ENCODE measurements at places on chromosomes 13 and 19.

GRCh38 chr13:23105051-23105450 lies 75.7 kb upstream of the SGCG start:
- no peak for DNase-seq

DNA sequence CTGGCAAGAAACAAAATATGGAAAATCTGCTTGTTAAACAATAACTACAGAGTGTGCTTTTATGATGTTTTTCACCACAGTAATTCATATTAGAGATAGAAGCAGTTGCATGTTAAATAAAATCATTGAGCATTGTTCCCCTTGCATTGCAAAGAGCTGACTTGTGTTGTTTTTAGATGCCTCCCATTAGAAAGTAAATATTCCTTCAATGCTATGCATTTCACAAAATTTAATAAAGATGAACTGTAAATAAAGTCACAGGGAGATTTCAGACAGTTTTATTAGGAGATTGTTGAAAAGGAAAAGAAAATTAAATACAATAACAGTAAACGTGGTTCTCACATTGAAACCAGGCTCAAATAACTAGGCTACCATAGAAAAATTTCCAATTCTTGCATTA lies 429.3 kb downstream of the DACH1 start:
- DNase-seq: no peak

- peak; percentile 90 for DNase-seq
Measured at GRCh38 chr19:5987077-5987818, 9.3 kb upstream of the RANBP3 start.

GRCh38 chr13:19089315-19089714 lies 92.3 kb downstream of the TUBA3C start:
- no peak for DNase-seq

DNA sequence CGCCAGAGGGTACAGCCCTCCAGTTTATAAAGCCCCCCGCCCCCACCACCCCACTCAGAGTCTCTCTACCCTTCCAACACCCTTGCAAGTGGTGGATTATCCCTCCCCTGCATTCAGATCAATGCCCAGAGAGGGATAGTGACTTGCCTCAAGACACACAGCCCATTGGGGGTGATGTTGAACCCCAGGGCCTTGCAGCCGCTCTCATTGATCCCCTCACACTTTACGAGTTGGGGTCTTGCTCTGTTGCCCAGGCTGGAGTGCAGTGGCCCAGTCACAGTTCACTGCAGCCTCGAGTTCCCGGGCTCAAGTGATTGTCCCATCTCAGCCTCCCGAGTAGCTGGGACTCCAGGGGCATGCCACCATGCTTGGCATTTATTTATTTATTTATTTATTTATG lies 11.2 kb downstream of the TLE2 start:
- DNase-seq: no peak

GRCh38 chr19:371501-372168 lies 27.0 kb upstream of the MIER2 start:
- DNase-seq: no peak

DNA sequence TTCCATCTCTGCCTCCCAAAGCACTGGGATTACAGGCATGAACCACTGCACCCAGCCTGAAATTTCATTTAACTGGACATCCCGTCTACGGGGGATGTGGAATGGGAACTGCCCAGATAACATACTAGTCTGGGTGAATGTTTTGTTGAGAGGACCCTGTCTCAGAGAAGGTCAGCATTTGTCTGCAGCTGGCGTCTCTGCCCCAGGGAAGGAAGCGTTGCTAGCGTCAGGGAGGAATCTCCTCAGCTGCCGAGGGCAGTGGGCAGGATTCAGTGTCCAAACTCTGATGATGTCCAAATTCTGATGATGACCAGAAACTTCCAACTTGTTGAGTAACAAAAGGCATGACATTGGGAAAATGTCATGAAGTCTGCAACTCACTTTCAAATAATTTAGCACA lies 3.1 kb downstream of the NXNL1 start:
- DNase-seq: no peak

- DNase-seq: no peak
Measured at GRCh38 chr13:50598338-50598737, 245.2 kb downstream of the DLEU7 start.

DNA sequence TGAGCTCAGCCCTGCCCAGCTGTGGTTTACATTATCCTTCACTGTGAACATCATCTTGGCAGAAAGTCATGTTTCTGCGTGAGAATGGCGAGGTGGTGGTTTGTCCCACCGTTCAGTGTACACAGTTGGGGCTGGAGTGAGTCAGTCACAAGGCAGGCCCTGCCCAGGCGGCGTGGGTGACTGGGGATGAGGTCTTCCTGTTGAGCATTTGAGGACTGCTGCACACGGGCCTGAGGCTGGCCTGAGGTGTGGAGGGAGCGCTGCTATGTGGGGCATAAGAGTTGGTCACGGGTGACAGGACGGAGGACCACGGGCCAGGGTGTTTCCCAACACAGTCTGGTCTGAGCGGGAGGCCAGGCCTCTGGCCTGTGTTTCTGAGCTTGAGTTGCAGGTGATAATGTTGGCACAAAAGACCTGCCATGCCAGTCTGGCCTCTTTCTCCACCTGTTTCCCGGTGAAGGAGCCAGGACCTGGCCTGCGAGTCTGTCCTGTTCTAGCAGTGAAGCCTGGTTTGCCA lies 13.4 kb upstream of the C19orf33 start:
- DNase-seq: no peak

DNA sequence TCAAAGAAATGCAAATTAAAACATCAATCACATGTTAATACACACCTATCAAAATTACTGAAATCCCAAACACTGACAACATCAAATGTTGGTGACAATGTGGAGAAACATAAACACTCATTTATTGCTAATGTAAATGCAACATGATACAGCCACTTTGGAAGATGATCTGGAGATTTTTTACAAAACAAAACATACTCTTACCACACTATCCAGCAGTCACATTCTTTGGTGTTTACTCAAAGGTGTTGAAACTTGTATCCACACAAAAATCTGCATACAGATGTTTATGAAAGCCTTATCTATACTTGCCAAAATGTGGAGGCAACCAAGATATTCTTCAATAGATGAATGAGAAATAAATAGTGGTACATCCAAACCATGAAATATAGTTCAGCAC lies 1219.5 kb upstream of the PCDH20 start:
- no peak for DNase-seq

GRCh38 chr13:101382701-101383100 lies 33.6 kb downstream of the NALCN start:
- no peak for DNase-seq

DNA sequence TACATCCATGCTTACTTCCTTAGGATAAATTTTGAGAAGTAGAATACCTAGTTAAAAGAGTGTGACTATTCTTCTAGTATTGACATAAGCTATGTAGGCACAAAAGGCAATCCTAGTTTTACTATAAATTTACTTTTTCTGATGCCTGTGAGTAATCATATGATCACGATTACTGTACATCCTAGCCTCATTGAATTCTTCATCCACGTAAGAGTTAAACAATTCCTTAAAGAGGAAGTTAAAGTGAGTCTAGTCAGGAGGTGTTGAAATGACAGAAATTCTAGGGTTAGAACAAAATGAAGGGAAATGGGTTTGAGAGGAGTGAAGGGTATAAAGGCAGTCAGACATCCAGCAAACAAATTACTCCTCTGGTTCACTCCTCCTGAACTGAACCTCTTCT lies at the start of gene ACOD1:
Gene ACOD1 (plus strand): TSS at position 363 of the 400 bp plus-strand sequence. CDS start 48 bp downstream, outside the sequence.
- DNase-seq: no peak

DNA sequence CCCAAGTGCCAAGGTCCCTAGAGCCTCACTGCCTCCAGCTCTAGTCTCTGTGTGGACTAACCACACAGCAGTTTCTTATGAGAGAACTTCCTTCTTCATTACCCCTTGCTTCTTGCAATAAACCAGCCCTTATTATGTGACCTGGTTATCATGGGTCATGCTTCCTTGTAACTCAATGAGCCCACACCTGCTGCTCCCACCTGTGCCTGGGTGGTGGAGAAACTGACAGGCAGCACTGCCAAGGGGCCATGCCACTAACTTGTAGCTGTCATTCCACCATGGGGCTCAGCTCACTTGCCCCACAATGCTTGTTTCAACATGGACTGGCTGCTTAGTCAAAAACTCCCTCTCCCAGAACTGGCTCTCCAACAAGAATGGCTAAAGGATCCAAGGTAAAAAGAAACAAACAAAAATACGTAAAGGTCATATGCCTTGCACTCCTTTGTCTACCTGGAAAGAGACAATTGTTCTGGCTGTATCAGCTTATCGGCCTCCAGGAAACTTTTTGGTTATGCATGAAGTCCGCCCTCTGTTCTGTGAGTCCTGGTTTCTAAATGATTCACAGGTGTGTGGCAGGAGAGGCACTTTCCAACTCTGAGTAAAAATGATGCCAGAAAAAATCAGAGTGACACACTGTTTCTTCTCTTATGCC lies 446.4 kb downstream of the COG6 start:
- no peak for DNase-seq

DNA sequence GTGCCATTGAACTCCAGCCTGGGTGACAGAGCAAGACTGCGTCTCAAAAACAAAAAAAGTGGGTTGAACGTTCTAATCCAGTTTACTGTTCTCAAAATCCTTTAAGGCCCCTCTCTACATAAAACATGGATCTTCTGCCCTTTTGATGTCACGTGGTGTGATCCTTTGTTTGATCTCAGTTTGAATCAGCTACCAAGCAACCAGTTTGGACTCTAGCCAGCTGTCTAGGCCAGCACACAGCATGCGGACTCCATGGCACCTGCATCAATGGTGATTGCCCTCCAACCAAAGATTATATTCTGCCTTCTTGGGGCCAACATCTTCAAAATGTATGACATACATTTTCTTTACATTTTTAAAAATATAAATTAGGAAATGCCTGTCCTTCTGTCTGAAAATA lies 365.4 kb downstream of the NDFIP2 start:
- DNase-seq: peak; percentile 3

DNA sequence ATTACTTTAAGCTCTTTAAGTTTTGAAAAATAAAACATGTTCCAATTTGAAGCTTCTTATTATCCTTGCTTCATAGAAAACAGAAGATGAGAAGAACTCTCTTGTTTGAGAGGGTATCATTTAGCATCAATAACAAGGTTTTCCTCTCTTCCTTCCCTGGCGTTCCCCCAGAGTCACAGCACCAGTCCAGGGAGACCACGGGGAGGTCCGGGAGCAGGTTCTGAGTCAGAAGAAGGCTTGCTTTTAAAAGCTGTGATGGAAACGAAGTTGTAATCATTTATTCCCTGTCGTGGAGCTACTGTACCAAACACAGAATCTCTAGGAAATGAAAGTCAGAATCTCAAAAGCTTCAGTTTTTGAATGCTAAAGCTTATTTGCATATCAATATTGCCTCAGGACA lies 174.0 kb upstream of the LSM14A start:
- no peak for DNase-seq

GRCh38 chr19:19747357-19748220 lies 14.7 kb upstream of the ZNF14 start:
- DNase-seq: no peak

GRCh38 chr13:30151388-30151787 lies 156.0 kb downstream of the KATNAL1 start:
- no peak for DNase-seq

DNA sequence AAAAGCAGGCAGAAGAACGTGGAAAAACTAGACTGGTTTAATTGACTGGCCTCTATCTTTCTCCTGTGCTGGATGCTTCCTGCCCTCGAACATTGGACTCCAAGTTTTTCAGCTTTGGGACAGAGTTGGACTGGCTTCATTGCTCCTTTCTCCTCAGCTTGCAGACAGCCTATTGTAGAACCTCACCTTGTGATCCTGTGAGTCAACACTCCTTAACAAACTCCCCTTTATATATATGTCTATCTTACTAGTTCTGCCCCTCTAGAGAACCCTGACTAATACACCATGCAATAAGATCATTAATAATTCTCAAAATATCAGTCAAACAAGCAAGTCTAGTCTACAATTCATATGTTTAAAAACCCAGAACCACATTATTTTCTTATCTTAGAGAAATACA lies 662.4 kb downstream of the TBC1D4 start:
- DNase-seq: no peak

- no peak for DNase-seq
Measured at GRCh38 chr13:22040810-22041364, 370.0 kb downstream of the FGF9 start.

DNA sequence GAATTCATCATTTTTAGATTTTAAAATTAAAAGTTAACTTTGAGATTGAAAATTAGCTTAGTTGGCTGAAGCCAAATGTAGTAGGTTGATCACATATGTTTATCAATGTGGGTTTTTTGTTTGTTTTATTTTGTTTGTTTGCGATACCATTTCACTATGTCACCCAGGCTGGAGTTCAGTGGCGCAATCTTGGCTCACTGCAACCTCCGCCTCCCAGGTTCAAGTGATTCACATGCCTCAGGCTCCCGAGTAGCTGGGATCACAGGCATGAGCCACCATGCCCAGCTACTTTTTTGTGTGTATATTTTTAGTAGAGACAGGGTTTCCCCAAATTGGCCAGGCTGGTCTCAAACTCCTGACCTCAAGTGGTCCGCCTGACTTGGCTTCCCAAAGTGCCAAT lies 665.7 kb upstream of the SLC10A2 start:
- DNase-seq: no peak

GRCh38 chr19:18699403-18700054 lies 16.0 kb downstream of the CRTC1 start:
- DNase-seq: no peak

DNA sequence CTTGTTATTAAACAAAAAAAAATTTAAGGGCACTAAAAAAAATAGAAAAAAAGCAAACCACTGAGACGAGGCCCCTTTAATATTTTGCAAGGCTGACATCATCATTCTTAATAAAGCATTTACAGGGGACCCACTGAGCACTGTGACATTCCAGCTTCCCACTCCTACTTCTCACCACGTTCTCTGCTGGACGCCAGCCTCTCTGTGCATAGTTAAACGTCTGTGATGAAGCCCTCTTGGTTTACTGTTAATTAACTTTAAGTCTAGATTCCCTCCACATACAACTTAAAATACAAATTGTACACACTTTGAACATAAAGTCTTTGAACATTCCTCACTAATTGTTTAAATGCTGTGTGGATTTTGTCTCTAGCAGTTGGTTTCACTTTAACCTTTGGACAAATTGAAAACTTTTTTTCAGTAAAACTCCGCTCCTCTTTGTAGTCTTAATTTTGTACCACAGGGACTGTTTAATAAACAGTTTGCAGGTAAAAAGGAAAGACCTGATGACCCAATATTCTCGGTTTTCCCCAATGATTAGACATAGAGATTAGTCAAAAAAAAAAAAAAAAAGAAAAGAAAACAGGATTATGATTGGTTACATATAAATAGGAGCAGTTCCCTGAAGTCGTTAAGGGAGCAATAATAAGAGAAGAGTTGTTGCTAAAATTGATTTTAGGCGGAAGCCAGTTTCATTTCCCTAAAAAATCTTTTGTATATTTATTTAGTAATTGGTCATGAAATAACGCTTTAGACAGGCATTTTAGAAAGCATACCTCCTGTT lies 219.8 kb downstream of the MZT1 start:
- no peak for DNase-seq

- DNase-seq: no peak
Measured at GRCh38 chr13:36530050-36530789, 97.9 kb downstream of the CCNA1 start.

DNA sequence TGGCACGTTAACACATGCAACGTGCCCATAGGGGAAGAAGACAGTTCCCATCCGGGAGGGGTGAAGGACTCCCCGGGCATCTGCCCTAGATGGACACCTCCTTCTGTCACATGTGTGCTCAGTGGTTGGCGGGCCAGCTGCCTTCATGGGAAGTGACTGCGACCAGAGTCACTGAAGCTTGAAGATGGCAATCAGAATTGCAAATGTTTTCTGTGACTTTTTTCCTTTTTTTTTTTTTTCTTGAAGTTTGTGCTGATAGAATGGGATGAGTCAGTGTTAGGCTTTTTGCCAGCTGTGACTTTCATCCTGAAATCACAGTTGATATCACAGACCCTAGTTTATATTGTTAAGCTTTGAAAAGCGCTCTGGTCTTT lies 109.2 kb upstream of the MCF2L start:
- no peak for DNase-seq
